ENCODE measurements at places on chromosomes 7 and 10. TPM values are rescaled to one million over a fixed set of nuclear protein-coding genes. Genes with fewer than 3 reads are reported as not detected.

GRCh38 chr10:119686465-119687191 is 35.4 kb downstream of the BAG3 start:
- DNase-seq = peak; percentile 77

DNA sequence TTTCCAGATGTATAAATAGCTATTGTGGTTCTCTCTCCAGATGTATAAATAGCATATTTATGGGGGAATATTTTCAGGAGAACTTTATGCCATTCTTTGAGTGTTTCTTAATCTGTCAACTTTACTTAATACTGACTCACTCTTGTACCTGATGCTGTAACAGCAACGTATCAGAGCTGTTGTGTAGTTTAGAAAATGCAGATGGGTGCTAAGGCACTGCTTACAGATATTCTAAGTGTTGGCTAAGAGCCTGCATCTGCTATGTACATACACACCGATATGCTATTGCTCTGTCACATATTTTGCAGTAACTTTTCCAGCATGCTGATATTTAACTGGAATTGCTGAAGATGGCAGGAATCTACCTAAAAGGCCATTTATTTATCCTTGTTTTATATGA is 71.9 kb downstream of the WDR37 start:
- DNase-seq = no peak

DNA sequence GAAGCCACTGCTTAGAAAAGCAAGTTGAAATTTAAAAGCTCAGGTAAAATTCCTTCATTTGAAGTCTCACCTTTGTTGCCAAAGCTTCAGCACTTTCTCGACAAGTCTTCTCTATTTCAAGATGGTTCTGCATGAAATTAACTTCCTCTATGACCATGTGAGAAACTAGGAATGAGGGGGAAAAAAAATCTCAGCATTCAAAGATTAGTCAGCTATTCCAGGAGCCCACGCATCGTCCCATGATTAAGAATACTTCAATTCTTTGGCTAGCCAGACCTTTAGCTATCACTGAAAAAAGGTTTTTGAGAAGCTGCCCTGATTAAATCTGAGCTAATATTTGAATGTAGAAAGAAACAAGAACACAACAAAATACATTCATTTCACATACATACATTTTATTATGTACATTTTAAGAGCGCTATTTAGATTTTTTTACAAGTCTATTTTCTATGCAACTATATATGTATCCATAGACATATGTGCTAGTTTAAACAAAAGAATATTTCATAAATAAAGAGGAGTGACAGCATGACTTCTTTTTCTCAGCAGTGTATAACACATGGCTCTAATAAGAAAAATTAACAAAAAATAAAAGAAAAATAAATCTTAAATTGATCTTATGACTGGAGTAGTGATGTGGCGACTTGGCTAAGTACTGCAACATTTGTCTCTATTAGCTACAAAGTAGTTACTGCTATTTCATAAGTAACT is 44.8 kb downstream of the SHTN1 start:
- DNase-seq = no peak

DNA sequence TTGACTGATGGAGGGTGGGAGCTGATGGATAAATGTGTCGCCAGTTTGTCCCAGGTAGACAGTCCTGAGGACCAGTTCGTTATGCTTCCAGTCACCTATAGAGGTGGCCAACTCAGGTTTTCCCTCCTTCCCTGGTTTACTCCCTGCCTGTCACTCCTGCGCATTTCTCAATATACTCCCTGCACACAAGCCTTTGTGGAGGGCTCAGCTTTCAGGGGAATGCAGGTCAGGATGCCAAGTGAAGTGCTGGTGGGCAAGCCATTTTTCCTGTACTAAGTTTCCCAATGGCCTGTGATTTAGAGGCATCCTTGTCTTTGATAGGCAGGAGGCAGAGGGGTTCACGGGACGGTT is 473.5 kb upstream of the ZMIZ1 start:
- no peak for DNase-seq

DNA sequence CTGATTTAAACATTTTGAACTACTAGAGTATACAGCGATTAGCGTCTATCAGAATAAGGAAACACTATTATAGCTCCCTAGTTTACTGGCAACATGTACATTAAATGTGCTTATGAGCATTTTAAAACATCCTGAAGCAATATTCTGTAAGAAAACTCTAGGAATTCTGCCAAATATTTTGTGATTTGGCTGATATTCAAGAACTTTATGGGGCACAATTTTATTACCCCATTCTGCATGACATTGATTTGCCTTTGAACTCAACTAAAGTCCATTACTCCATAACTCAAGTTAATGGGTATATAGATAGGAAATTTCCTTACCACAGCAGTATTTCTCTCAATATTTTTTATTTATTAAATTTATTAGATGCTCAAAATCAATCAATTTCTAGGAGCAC is 369.9 kb upstream of the KCND2 start:
- no peak for DNase-seq

GRCh38 chr7:1800902-1801301 is 130.8 kb downstream of the ELFN1 start:
- DNase-seq = no peak

DNA sequence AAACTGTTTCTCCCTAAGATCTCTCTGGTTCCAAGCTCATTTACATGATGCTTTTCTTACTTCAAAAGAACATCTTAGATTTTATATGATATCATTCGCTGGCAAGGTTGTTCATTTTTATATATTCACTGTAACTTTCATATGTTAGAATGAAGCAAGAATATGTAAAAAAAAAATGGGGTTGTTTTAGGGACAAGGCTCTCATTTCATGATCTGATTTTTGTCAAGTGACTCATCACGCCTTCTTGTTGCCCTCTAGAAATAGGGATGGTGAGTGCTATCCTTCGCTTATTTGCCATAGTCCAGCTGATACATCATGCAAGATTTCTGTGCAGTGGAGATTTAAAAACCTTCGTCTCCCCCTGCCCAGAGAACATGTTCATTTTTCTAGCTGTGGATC is 14.0 kb upstream of the CELF2 start:
- no peak for DNase-seq

GRCh38 chr10:33550811-33551210 is 216.3 kb upstream of the NRP1 start:
- DNase-seq = no peak

GRCh38 chr10:90028312-90028711 is 326.9 kb downstream of the KIF20B start:
- no peak for DNase-seq

DNA sequence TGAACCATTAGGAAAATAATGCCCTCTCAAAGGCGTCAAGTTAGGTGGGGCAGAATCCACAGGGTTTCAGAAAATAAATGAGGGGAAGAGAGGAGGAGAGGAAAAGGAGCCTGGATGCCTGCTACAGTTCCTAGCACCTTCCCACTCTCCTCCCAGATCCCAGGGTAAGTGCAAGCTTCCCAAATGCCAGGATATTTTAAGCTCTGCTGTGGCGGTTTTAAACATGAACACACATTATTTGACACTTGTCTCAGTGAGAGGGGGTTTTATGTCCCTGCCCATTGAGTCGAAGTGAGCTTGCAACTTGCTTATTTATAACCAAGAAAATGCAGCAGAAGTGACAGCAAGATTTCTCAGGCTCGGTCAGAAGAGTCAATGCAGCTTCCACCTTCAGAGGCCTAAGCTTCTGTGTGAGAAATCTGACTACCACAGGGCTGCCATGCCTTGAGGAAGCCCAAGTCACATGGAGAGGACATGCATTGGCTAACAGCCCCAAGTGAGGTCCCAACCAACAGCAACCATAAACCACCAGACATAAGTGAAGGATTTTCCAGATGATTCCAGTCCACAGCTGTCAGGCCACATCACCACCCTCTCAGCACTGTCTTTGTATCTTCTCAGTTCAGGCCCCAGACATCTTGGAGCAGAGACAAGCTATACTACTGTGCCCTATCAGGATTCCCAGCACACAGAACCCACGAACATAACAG is 17.9 kb upstream of the BMPER start:
- no peak for DNase-seq

The TTYH3 gene
- polyA plus RNA-seq = 91.4 TPM

The TSPAN12 gene
- 192 TPM for polyA plus RNA-seq

The SEMA3E gene
- 3.0 TPM for polyA plus RNA-seq

The TRIL gene
- 60.5 TPM for polyA plus RNA-seq

The LBX1 gene
- not detected for polyA plus RNA-seq

The FAM200A gene
- 17.4 TPM for polyA plus RNA-seq

The ARHGAP21 gene
- 93.2 TPM for polyA plus RNA-seq

The ITPRID1 gene
- polyA plus RNA-seq = not detected

The MPP7 gene
- polyA plus RNA-seq = 9.3 TPM

The ASL gene
- polyA plus RNA-seq = 26.7 TPM

Data from right renal pelvis (tissue), 4 donors.